Activated gamma-delta T cell treated with anti-CD3 and anti-CD28 coated beads, Interleukin-2, amount 50 U/mL, for 16 hours (primary cell): ENCODE measurements at places on chromosomes 1 and 21.

GRCh38 chr1:74673351-74674111 is at the start of gene ERICH3:
TSS of gene ERICH3 (minus strand) at chr1:74673792. CDS start at chr1:74673519, 273 bp downstream.
- no peak for DNase-seq

DNA sequence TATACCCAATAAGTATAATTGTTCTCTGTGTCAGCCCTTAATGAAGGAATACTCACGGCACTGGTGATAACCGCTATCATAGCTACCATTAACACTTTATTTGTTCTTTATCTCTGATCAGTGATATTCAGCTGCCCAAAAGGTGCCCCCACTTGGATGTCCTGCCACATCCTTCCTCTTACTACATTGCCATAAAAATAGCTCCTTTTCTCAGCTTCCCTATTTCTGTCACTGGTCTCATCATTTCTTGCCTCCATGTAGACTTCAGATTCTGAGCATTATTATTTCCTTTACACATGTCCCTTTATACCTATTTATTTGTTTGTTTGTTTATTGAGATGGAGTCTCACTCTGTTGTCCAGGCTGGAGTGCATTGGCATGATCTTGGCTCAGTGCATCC is 2.7 kb upstream of the RAB29 start:
- no peak for DNase-seq

- DNase-seq = no peak
Measured at GRCh38 chr21:17469727-17470126, 43.1 kb upstream of the CXADR start.

DNA sequence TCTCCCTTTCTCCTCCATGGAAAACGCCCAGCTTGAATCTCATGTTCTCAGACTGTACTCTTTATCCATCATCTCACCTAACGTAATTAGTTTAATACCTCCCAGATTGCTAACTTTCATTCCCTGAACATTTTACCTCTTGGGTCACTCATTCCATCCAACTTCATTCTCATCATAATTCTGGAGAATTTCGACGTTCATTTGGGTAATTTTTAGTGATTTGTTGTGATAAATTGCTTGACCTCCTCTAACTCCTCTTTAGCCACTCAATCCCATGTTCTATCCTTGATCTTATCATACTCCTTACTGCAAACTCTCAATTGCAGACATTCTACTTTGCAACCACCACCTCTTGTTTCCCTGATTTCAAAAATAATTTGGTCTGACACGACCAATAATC is 28.4 kb downstream of the RPE65 start:
- no peak for DNase-seq

DNA sequence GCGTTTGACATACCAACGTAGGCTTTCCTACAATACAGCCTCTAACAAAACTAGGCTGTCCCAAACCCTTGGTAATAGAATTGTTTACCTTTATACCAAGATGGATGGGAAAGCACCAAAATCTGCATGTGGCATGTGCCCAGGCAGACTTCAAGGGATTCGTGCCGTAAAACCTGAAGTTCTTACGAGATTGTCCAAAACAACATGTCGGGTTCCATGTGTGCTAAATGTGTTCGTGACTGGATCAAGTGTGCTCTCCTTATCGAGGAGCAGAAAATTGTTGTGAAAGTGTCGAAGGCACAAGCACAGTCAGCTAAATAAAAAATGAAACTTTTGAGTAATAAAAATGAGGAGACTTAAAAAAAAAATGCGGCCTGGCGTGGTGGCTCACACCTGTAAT is 5.1 kb downstream of the RPS27 start:
- DNase-seq = no peak

- DNase-seq = no peak
Measured at GRCh38 chr1:41822866-41823265, 95.9 kb downstream of the HIVEP3 start.

DNA sequence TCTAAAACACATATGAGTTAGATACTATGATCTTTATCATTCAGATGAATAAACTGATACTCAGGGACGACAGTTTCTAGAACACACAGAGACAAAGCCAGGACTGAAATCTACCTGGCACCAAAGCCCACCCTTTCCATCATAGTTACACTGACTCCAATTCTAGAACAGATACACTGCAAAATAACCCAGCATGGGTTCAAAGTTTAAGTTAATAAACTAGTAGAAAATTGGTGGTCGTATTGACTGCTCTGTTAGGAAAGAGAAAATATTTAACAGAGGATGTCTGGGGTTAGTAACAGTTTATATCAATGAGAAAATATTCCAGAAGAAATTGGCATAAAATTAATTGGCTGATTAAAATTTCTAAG is 60.8 kb upstream of the BCL9 start:
- DNase-seq = no peak

- no peak for DNase-seq
Measured at GRCh38 chr21:31265366-31266013, 78.6 kb downstream of the TIAM1 start.

GRCh38 chr1:227303662-227304061 is 14.6 kb downstream of the CDC42BPA start:
- no peak for DNase-seq

DNA sequence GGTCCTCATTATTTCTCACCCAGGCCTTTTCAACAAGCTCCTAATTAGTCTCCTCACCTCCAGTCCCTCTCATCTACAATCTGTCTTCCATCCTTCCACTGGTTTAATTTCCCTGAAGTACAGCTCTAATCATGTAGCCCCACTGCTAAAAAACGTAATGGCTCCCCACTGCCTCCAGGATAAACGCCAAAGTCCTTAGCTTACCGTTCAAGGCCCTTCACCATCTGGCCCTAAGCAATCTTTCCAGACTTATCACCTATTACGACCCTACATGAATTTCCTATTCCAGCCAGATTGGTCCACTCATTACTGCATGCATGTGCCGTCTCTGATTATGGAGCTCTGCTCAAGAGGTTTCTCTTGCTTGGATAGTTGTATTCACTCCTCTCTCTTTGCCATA is 83.1 kb upstream of the DAB1 start:
- DNase-seq = no peak

- no peak for DNase-seq
Measured at GRCh38 chr1:85132078-85132720, 68.6 kb downstream of the SYDE2 start.

DNA sequence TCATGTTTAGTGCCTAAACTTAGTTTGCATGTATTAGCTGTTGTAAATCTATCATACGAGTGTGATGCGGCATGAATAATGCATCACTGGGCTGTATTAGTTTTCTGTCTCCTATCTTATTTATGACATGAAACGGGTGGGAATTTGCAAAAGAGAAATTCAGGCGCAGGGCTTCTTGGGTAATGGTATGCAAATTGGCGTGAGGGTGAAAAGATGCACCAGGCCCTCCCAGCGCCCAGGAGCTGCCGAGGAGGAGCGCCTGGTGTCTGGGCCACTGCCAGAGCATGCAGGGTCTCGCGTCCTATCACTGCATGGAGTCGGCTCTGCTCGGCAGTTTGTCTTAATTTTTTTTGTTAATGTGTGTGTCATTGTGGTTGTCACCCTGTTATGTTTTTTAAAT is 82.9 kb upstream of the ACTL8 start:
- no peak for DNase-seq

GRCh38 chr1:167438171-167439138 is 79.9 kb downstream of the CD247 start:
- no peak for DNase-seq

DNA sequence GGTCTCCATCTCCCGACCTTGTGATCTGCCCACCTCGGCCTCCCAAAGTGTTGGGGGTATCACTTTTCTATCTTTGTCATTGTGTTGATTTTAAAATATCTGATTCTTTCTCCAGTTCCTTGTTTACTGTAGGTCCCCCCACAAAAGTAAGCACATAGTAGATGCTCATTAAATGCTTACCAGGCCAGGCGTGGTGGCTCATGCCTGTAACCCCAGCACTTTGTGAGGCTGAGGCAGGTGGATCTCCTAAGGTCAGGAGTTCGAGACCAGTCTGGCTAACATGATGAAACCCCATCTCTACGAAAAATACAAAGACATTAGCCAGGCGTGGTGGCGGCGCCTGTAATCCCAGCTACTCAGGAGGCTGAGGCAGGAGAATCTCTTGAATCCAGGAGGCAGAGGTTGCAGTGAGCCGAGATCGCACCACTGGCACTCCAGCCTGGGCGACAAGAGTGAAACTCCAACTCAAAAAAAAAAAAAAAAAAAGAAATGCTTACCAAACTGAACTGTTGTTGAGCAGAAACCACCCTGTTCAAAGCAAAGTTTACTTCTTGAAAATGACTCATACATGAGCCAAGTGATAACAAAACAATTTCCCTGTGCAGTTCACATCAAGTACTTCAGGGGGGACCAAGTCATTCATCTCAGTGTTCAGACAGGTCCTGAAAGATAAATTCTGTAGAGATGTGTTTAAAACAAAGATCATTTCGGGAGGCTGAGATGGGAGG is 24.3 kb upstream of the NID1 start:
- DNase-seq = no peak

GRCh38 chr21:35922618-35923017 is 137.7 kb downstream of the SETD4 start:
- DNase-seq = no peak

- DNase-seq = no peak
Measured at GRCh38 chr1:211630236-211631081, 45.0 kb downstream of the NEK2 start.

- DNase-seq = no peak
Measured at GRCh38 chr1:50667710-50668356, 244.6 kb upstream of the DMRTA2 start.

- no peak for DNase-seq
Measured at GRCh38 chr1:239676522-239677273, 290.3 kb downstream of the CHRM3 start.

DNA sequence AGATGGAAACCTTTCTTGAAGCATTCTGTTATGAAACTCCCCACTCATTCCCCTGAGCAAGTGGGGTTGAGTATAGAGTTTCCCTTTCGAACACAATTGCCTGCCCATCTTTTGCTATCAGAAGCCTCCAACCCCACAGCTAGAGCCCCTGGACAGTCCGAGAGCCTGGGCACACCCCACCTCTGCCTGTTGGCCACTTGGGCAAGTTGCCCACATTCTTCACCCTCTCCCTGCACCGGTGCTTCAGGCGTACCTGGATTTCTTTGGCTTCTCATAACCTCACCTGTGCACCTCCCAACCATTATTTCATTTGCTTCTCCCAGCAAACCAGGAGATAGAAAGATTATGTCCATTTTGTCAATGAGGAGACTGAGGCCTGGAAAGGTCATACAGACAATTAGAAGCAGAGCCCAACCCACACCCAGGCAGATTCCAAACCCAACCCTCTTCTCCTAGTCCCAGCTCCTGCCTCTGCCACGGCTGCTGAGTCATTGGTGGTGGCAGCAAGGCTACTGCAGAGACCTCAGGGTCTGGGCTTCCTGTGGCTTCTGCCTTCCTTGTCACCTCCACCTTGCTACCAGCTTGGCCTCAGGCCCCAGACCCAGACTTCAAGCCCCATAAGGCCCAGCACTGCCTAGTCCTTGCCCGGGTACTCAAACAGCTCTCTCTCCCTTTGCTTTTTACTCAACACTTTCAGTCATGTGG is 118.7 kb upstream of the ZBTB40 start:
- no peak for DNase-seq

DNA sequence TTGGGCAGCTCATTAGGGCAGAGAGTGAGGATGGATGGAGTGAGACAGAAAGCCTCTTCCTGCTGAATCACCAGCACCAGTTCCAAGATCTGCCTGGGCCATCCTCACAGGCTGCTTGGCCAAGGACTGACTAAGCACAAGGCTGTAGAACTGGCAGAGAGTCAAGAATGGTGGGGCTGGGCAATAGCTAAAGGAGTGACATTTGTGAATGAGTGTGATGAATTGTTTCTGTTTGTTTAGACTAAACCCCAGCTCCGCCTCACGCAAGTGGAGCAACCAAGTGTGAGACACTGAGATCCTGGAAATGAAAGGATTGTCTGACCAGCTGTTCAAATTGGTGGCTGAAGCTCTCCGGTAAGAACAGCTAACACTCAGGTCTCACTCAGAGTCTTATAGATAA is 38.6 kb downstream of the BRINP2 start:
- DNase-seq = no peak

GRCh38 chr1:178540646-178541045 is 27.7 kb downstream of the TEX35 start:
- DNase-seq = no peak

DNA sequence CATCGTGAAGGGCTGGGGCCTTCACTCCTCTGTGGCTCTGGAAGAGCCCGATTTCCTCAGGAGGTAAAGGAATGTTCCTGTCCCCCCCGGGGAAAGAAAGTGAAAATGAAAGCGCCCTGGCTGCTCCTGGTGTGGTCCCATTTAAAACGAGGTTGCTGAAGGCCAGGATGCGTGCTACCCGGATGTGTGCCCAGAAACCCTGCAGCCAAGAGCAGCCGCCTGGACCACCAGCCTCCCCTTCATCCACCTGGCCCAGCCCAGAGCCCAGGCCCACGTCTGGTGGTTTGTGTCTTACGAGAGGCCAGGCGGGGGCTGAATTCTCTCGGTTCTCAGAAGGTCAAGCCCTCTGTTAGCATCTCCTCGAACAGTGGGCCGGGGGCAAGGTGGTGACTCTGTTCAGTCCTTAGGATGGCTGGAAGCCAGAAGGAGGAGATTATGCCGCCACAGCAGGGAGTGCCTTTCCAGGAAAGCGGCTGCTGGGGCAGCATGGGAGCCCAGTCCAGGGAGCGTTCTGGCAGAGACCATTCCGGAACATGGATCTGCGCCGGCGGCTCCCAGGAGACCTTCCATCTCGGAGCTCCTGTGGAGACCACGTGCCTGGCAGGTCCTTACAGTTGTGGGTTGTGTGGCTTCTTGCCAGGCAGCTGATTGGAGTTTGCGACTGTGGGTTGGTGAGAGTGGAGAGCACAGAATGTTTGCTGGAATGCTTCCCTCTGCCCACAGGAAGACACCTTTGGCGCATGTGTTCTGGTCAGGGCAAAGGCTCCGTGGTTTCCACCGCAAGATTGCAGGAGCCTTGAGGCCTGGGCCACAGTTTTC is 1.4 kb downstream of the GUK1 start:
- DNase-seq = no peak

DNA sequence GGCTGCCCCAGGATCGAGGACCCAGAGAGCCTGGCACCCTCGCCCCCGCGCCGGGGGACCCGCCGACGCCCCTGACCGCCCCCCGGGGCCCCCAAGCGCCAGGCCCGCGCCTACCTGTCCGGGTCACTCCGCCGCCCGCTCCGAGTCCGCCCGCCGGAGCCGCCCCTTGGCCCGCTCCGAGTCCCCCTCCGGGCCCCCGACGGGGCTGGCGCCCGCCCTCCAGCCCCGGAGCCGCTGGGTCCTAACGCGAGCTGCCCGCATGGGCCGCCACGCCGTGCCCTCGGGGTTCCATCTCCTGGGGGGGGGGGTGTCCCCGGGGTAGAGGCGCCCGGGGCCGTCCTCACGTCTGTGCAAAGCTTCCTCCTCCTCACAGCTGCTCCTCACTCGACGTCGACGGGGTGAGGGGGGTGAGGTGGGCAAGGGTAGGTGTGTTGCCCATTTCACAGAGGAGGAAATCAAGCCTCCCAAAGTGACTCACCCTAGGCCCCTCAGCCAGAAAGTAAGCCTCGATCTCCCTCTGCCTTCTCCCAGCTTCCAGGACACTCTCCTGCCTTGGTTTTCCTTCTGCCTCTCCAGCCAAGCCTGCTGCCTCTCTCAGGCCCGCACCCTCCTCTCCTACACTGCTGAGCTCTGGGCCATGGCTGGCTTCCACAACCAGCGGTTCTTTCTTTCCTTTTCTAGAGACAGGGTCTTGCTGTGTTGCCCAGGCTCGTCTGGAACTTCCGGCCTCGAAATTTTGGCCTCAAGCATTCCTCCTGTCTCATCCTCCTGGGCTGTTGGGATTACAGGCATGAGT is at the start of gene MFAP2:
Gene MFAP2 (minus strand): TSS at position 148 of the 796 bp plus-strand sequence. CDS start 2,347 bp downstream, outside the sequence.
- no peak for DNase-seq

- DNase-seq = no peak
Measured at GRCh38 chr1:105000793-105001192, 1251.1 kb downstream of the AMY1C start.

- DNase-seq = no peak
Measured at GRCh38 chr1:166330096-166330495, 163.3 kb upstream of the FAM78B start.
